Stromal cell of bone marrow (primary cell): ENCODE measurements at places on chromosomes 4 and X.

DNA sequence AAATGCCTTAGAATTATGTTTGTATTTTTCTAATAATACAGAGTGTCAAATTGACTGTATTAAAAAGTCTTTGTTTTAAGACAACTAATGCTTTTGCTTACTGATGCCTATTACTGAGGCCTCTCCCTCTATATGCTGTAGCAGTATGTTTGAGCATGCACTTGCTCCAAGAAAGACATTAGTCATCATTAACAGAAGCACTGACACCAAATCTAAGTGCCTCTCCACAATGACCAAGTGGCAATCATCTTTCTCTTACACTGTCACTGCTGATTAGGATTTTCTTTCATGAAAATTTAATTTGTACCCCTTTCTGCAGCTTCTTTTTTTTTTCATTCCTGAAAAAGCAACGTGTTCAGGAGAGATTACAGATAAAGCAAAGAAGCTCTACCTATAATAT is 11.1 kb upstream of the MAB21L2 start:
- no peak for DNase-seq

DNA sequence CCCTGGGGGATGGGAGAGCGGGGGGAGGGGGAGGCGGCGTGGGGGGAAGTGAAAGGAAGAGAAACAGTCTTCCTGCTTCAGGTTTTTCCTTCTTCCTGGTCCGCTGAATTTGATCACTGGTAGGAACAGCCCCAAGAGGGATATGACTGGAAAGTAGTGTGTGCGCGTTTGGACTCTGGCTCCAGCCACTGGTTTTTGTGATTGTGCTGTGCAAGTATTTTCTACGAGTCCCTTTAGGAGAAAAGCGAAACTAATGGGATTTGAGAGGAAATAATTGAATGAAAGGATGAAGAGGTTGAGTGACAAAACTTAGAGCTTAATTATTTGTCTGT is 836 bp downstream of the PRRG1 start:
- no peak for DNase-seq

DNA sequence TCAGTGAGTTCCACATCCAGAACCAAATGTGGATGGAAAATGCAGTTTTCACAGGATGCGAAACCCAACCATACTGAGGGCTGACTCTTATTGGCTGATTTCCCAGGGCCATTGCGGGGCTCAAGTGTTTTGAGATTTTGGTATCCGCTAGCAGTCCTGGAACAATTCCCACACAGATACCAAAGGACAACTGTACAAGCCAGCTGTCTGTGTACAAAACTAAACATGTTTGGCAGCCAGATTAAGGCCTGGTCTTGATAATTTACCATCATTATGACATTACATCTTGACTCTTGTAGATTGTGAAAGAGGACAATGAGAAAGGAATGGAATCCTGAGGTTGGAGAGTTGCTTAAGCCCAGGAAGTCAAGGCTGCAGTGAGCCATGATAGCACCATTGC is 121.9 kb downstream of the DKK2 start:
- no peak for DNase-seq

GRCh38 chrX:50889582-50889981 is 21.0 kb upstream of the BMP15 start:
- no peak for DNase-seq

DNA sequence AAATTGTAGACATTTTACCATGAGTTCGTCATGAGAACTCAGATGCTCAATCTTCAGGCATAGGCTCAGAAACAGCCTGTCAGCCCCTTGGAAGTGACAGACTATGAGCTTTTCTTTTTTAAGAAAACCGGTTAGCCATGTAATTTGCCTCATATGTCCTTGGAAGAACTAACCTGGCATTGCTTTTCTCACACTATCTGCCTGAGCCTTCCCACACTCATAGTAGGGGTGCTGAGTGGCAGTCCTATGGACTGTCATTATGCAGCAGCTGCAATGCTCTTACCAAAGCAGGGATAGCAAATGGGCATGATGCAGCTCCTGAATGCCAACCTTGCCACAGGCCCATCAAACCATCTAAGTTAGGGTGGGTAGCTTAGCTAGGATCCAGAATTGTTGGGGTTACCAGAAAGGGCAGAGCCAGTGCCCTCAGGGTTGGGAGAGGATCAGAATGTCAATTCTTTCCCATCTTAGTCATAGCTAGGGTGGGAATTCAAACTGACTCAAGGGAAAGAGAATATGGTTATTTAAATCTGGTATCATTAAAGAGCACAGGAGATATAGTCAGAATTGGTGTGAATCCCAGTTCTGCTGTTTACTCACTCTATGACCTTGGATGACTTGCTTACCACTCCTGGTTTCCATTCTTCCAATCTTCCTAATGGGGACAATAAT is 230.6 kb upstream of the CPEB2 start:
- peak; percentile 50 for DNase-seq

DNA sequence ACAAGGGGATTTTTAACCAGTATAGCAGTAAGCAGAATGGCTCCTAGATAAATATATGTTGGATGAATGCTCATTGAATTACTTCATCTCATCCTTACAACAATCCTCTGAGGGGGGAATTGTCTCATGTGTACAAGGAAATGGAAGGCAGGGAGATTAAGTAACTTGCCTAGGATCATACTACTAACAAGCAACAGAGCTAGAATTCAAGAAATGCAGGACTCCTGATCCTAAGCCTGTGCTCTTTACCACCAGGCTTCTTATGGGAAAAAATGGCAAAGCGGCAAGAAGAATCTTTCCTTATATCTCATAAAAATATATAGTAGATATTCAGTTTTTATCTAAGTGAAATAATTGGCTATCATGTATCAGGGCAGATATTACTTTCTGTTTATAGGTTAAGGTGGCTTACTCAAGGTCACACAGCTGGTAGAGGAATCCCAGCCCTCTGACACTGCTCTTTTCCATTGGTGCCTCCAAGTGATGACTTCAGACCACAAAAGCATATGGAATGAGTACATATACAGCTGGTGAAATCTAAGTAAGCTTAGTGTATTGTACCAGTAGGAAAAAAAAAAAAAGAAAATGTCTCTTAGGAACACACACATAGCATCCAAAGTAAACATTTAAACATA is 2.1 kb downstream of the ABHD18 start:
- DNase-seq = no peak

DNA sequence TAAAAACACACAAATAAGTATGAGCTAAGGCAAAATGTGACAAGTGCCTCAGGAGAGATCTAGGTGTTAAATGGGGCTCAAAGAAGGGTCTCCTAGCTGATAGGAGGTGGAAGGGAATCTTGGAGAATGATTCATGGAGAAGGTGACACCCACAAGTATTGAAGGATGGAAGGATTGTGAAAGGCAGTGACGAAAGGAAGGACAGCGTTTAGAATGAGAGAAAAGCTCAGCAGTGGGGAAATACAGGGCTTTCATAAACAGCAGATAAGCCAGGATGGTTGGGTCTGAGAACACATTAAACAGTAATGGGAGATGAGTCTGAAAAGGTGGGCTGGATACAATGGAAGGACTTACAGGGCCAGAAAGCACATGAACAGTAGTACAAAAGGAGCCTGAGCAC is 11.5 kb downstream of the ANXA5 start:
- DNase-seq = no peak

DNA sequence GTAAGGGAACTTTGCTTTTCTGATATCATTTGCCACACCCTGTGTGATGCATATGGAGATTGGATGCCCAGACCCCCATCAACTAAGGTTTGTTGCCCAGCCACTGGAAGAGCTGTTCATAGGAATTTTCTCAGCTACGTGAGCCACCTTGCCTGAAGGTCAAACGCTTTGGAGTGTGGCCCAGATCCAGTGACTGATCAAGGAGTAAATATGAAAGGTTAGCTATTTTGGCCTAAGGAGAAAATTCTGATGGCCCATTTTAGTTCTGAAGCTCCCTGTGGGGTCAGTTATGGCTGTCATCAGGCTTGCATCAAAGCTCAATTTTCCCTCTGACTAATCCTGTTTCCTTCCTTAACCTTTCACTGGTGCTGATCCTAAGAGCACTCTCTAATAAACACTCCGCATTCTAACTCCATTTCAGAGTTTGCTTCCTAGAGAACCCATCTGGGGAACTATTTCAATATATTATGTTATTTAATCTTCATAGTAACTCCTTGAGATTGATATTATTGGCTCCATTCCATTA is 407.7 kb downstream of the SPRY1 start:
- no peak for DNase-seq

DNA sequence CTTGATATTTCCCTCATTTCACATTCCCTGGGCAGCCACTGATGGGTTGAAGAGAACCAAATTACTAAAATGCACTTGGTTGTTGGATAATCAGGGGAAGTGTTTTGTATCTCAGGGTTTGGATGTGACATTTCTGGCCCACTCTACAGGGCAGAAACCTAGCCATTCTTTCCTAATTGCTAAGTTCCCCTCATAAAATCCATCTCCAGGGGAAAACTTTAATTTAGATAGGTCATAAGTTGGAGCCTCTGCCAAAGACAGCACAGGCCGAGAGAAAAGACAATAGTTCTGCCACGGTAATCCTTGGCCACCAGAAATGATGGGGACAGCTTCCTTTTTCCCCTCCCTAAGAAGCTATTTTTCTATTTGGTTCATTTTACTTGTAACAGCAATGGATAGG is 192.7 kb upstream of the C1QTNF7 start:
- no peak for DNase-seq

DNA sequence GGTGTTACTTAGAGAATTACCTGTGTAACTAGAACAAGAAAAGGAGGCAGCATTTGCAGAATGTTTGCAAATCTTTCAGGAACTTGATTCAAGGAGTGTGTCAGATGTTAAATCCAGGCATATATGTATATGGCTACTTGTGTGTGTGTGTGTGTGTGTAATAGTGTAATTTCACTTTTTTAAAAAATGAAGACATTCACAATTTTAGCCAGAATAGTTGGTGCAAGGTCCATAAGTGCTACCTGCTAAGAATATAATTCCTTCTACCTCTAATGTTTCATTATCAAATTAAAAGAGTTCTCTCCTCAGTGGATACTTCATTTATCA is 158.0 kb downstream of the PALLD start:
- DNase-seq = no peak
